ENCODE measurements at places on chromosomes 16 and 17. TPM values are rescaled to one million over a fixed set of nuclear protein-coding genes. Genes with fewer than 3 reads are reported as not detected.
A peak's percentile ranks its signal among the peaks of the same experiment; 100 is the strongest.

- DNase-seq = no peak
Measured at GRCh38 chr16:10037751-10038150, 144.5 kb downstream of the GRIN2A start.

DNA sequence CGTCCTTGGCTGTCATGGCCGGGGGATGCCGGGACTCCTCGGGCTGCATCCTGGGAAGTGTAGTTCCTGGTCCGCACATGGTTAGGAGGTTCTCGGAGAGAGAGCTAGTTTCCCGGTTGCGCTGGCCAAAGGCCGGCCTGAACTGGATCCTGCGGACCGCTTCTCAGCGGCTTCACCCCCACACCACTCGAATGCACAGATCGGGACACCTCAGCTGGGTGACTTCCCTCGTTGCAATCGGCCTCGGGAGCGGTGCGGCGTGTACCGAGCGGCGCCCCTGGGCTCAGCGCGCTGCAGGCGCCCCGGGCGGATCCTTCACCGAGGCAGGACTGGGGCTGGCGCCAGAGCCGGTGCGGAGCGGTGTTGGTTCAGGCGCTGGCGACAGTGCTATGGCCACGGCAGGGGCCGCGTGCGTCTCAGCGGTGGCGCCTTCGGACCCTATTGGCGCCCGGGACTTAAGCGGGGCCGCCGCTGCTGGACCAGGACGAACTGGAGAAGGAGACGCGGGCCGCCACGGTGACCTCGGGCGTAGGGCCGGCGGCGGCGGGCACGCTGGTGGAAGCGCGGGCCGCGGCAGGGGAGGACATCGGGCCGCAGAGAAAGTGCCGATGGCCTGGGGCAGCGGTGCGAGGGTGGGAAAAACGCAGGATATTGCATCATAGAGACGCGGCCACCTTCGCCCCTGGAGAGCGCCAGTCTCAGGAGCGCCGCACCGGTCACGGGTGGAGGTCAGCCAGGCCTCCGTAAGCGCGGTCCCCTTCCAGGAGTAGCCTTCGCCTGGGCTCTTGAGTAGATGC, 11.4 kb downstream of the ZNF629 start:
- peak; percentile 86 for DNase-seq

GRCh38 chr17:2911035-2911754, 115.0 kb downstream of the RAP1GAP2 start:
- DNase-seq = no peak

CLEC3A gene
- total RNA-seq = not detected

- DNase-seq = no peak
Measured at GRCh38 chr17:45867702-45868101, 23.0 kb downstream of the SPPL2C start.

Measured in cardiac muscle cell (in vitro differentiated cells and primary cell).